ENCODE measurements at places on chromosomes 11 and 22.

- DNase-seq: no peak
These were observed 360.5 kb upstream of the API5 start for GRCh38 chr11:42951266-42951665.

DNA sequence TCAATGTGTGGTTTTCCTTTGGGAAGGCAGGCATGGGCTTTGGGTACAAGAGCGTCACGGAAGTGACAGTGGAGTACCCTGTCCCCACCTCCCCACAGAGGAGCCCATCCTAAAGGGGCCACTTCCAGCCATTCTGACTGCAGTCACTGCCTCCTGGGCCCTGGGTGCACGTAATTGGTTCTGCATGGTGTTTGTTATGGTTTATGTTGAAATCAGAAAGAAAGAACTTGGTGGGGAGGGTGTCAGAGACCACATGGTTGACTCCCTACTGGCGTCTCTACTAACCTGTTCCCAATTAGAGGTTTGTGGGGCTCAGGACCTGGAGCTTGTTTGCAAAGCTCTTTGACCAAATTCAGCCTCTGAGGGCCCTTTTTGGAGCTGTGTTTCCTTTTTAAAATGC is 40.8 kb downstream of the RIBC2 start:
- DNase-seq: peak; percentile 71

DNA sequence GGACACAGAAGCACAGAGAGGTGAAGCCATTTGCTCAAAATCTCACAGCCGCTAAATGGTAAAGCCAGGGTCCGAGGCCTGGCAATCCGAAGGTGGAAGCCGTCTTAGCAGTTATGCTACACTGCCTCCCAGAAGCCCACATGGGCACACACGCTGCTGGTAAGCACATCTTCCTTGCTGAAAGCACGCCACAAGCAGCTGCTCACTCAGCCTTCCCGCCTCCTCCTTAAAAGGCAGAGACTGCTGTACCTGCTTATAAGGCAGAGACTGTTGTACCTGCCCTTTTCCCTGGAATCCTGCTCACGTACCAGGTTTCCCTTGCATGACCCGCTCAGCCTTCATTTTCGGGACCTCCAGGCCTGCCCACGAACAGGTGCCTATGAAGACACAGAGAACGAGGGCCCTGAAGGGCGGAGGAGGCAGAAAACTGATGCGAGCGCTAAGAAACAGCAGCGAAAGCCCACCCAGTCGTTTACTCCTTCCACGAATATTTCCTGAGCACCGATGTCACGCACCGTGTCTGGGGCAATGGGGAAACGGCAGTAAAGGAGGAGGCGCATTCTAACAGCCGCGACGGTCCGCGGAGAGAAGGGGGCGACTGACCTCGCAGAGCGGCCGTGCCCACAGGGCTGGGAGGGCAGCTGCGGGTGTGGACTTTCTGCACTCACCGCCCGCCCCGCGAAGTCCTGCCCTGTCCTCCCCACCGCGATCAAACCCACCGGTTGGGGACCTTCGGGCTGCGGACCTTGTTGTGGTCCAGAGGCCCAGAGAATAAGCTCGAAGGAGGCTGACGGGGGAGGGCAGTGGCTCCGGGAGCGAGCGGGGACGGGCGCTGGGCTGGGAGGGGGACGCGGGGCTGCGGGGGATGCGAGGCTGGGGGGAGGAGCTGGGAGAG is 13.0 kb downstream of the SPATA19 start:
- DNase-seq: no peak

DNA sequence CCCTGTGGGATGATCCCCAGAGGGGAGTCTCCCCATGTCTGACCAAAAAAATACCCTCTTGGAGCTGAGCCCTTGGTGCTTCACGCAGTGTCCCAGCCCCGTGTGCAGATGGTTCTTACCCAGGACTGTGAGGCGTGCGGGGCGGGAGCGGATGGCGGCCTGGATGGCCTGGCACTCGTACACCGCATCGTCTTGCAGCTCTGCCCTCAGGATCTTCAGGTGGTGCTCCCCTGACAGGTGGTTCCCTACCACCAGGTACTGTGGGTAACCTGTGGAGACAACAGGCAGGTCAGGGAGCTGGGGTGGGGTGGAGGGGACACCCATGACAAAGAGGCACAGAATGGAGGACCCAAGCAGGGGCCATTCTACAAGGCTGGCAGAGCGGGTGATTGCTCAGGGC is 165.7 kb downstream of the ST3GAL4 start:
- no peak for DNase-seq

GRCh38 chr11:86062719-86063118 is 6.2 kb downstream of the PICALM start:
- peak; percentile 29 for DNase-seq

GRCh38 chr11:47007579-47007978 is 71.0 kb downstream of the CSTPP1 start:
- peak; percentile 41 for DNase-seq
